Keratinocyte (primary cell): ENCODE measurements at places on chromosomes 12 and 14.

DNA sequence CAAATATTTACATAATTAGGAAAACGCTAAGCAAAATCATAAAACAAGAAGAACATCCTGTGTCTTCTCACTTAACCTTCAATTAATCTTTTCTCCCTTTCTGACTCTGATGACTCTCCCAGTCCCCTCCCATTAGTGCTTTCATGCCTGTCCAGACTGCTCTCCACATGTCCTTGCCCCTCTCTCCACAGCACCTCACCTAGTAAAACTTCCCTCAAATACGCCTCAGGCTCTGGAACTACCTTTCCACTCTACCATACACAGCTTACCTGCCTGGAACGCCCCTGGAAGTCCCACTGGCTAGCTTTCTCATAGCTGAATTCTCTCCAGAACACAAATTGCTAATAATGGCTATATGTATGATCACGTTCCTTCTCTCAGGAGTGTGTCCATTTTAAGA lies 44.7 kb downstream of the SLC5A8 start:
- DNase-seq = peak; percentile 45

DNA sequence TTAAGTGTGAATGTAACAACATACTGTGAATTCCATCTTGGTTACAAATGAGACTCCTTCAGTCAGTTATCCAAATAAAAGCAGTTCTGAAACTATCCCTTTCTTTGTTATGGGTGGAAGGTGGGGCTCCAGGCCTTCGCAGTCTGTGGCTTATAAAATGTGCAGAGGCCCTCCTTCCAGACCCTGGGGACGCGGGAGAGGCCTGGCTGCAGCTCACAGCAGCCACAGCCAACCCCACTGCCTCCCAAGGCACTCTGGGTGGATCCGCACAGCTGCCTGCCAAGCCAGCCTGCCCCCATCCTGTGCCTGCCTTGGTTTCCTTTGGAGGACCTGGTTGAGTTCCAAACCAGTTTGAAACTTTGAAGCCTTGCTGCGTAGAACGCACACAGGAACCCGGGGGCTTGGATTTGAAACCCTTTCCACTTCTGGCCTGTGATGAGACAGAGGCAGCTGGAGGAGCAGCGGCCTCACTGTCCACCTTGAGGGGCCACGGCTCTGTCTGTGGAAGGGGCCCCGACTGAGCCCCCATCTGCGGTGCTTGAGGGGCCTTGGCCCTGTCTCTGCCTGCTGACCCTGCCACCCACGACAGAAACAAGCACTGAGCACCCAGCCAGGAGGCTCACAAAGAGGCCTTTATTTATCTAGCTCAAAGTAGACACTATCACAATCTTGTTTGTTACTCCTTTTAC lies 30.4 kb downstream of the CCNK start:
- no peak for DNase-seq

DNA sequence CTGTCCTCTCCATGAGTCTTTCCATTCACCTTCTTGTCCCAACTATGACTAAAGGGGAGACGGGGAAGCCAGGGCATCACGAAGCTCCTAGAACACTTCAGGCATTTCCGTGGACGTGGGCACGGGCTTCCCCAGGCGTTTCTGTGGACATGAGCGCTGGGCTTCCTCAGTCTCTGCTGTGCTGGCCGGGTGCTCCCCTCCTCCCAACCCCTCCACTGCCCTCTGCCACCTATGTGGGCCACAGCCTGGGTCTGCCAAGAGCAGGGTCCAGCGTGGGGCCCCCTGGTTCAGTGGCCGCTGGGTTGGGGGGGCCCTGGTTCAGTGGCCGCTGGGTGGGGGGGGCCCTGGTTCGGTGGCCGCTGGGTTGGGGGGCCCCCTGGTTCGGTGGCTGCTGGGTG lies 14.8 kb downstream of the HIP1R start:
- DNase-seq = no peak

GRCh38 chr12:125841332-125841731 lies 776.1 kb downstream of the AACS start:
- no peak for DNase-seq

GRCh38 chr12:15350643-15351042 lies 28.3 kb downstream of the PTPRO start:
- no peak for DNase-seq

DNA sequence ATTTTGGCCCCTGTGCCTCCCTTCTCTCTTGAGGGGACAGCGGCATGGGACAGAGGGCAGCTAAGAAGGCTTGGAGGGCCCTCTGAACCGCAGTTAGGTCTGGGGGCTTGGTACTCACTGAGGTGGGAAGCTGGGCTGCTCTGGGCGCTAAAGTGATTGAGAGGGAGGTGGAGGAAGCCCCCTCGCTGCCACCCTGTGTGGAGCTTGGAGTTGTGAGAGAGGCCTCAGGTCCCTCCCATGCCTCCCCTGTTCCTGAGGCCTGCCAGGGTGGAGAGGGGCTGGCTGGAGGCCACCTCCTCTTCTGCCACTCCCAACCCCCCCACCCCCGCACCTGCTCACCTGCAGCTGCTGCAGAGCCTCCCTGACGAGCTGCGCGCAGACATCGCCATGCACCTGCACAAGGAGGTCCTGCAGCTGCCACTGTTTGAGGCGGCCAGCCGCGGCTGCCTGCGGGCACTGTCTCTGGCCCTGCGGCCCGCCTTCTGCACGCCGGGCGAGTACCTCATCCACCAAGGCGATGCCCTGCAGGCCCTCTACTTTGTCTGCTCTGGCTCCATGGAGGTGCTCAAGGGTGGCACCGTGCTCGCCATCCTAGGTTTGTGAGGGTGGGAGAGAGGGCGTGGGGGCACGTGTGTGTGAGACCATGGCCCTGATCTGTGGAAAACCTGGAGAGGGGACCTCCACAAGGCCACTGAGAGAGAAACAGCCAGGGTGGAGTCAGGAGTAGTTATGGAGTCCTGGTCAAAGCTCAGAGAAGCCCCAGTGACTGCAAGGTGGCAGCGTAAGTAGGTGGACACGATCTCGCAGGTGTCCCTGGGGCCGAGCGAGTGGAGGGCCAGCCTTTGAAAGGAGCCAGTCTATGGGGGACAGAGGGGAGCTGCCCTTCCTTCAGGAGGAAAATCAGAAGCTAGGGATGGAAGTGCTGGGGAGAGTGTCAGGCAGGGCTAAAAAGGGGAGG lies 11.2 kb downstream of the KCNH3 start:
- DNase-seq = no peak

DNA sequence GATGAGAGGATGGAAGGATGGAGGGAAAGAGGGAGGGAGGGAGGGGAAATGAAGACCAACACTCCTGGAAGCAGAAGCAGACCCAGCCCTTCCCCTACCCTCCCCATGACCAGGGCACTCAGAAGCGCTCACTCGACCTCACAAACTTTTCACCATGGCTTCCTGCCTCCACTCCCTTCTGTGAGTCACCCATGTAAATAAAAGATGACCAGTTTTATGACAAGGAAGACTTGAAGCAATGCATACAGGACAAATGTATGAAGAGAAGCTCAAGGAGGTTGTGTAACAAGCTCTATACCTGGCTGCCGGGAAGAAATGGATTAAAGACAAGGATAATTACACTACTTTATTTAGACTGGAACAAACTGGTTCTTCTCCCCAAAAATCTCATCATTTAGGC lies 63.8 kb downstream of the CDC42BPB start:
- DNase-seq = peak; percentile 33

GRCh38 chr12:53169644-53170043 lies 10.9 kb upstream of the ZNF740 start:
- no peak for DNase-seq

DNA sequence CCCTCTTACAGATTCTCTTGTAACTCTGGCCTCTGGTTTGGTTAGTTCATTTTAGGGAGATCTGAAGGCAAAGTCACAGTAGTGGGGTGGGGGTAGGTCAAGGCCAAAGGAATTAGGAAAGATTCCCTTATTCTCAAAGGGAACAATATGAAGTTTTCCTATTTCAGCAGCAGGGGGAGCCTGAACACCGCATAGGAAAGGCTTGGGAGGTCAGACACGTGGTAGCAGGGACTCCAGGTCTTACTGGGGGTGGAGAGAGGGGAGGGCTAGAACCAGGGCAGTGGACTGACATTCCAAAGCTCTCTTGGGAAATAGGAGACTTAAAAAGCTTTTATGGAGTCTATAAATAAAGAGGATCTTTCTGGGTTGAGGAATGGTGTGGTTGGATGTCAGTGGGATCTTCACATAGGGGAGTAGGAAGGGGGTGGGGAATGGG lies 1.3 kb downstream of the ZC3H10 start:
- no peak for DNase-seq

GRCh38 chr14:78737601-78738000 lies 567.4 kb downstream of the NRXN3 start:
- no peak for DNase-seq

DNA sequence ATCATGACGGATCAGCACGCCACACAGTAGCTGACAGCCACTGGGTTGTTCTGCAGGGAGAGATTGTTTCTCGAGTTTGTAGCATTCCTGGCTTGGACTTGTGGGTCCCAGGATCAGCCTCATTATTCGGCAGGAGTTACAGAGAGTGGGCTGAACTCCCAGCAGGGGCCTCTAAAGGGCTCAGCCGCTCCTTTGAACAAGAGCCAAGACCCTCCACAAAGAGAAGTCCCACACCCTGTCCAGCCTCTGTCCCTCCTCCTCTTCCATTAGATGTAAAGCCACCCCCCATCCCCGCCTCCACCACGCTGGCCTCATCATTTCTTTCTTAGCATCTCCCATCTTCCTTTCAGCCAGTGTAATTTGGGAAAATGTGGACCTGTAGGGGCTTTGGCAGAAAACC lies 96.7 kb upstream of the HSPB8 start:
- no peak for DNase-seq

GRCh38 chr14:69654116-69654515 lies 42.7 kb downstream of the SUSD6 start:
- no peak for DNase-seq

DNA sequence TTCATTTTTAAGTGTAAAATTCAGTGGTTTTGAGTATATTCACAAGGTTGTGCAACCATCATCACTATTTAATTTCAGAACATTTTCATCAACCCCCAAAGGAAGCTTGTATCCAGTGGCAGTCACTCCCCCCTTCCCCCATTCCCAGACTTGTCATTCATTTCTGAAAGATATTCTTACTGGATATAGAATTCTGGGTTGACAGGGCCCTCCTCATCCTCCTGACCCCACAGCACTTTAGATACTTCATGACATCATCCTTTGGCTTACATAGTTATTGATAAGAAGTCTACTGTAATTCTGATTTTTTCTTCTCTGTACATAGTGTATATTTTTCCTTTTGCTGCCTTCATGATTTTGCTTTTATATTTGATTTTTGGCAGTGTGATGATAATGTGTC lies 8.8 kb upstream of the ADGRD1 start:
- no peak for DNase-seq

DNA sequence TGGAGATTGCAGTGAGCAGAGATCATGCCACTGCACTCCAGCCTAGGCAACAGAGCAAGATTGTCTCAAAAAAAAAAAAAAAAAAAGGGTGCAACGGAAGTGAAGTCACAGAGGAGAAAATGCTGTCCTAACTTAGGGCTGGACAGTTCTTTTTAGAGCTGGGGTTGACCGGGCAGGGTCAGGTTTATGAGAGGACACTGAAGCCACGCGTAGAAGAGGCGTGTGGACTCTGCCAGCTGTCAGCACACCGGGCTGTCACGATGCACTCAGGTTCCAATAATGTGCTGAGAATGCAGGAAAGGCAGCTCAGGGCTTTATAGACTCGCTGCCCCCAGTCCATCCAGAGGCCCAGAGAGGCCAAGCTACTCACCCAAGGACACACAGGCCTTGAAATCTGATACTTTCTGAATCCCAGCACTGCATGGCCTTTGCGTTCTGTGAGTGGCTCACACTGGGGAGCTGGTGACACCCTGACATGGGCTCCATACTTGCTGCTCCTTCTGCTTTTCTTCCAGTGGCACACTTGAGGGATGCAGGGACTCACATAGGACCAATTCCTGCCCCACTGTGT lies 28.9 kb upstream of the SPPL3 start:
- DNase-seq = no peak

DNA sequence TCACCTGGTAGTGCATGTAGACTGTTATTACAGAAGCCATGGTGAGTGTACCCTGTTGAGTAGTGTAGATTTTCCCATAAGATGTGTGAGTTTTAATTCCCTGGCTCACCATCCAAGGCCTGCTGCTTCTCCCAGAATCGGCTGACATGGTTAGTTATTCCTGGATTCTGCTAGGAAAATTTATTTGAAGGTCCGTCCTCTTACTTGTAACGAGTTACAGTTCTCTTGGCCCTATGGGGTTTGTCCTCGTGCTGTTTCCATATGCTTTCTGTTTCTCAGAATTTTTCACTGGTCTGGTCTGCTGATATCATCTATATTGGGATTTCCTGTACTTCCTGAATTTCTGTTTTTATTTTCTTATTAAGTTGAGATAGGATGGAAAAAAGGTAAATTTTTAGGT lies 423.3 kb upstream of the RGS6 start:
- no peak for DNase-seq

- no peak for DNase-seq
Measured at GRCh38 chr14:45028107-45028626, 55.7 kb upstream of the PRPF39 start.

DNA sequence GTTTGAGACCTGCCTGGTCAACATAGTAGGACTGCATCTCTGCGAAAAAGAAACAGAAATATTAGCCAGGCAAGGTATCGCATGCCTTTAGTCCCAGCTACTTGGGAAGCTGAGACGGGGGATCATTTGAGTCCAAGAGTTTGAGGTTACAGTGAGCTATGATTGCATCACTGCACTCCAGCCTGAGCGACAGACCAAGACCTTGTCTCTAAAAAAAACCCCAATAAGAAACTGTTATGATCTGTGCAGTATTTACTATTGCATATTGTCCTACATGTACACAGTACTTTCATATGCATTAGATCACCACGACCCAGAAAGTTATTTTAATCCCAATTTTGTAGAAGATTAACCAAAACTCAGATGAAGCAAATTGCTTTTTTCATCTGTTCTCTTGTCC lies 187.5 kb downstream of the PCNX1 start:
- DNase-seq = no peak

DNA sequence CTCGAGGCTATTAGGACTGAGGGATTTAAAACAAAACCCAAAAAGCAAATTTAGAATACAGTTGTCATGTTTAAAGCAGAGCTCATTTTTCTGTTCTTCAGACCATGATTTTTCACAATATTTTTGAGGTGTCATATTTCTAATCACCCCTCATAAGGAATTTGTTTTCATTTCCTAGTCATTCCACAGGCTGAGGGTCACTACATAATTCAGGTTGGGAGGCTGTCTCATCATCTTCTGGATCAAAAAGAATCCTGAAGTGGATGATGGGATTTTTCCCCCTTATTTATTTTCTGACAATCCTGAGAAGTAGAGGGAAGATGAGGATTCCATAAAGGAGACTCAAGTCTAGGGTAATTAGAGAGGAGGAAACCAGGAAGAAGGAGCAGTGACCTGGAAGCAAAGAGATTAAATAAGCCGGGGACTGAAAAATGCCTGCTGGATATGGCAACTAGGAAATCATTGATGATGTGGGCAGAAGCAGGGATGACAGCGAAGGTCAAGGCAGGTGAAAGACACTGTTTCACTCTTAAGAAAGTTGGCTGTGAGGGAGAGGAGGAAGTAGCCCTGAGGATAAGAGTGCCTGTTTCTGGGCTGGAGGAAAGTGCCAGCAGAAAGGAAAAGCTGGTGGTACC lies 9.0 kb upstream of the PCNX1 start:
- no peak for DNase-seq
